ENCODE measurements at places on chromosomes 3 and 15.

DNA sequence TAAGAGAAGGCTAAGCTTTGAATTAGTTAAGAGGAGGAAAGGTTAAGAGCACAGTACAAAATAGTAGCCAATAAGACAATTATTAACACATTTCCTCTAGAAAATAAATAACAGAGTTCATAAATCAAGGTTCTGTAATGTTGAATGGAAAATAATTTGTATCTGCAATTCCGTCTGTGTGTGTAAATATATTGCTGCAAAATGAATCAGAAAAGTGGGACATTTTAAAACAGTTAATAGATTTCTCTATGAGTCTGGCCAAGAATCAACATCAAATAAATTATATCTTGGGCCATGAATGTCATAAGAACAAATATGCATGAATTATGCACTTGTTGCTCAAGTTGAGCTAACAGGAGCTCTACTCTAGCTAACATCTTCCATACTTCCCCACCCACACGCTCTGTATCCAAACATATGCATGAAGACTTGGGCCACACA lies 14.2 kb upstream of the SUCNR1 start:
- DNase-seq = no peak

DNA sequence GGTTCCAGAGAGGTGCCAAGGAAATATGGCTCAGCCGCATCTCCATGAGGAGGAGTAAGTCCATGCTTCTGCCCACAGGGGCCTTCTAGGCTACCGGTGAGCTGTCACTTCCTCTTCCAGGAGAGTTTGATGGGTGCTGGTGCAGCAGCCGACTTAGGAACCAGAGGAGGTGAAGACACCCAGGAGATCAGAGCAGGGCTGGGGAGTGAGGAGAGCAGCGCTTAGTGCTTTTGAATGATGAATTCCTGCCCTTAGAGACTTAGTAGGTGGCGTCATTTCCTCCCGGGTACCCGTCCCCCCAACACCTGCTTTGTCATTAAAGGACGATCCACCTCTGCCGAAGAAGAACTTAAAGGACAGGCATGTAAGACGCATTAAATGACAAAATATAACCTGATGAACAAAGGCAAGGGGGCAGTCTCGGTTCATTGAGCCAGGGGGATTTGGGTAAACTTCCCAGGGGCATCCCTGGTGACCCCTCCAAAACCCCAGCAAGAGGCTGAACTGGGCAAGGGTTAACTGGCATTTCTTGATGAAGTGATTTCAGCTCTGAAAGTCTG lies 67.6 kb downstream of the HES1 start:
- DNase-seq = no peak

GRCh38 chr15:73212424-73212823 lies 156.3 kb downstream of the HCN4 start:
- no peak for DNase-seq

DNA sequence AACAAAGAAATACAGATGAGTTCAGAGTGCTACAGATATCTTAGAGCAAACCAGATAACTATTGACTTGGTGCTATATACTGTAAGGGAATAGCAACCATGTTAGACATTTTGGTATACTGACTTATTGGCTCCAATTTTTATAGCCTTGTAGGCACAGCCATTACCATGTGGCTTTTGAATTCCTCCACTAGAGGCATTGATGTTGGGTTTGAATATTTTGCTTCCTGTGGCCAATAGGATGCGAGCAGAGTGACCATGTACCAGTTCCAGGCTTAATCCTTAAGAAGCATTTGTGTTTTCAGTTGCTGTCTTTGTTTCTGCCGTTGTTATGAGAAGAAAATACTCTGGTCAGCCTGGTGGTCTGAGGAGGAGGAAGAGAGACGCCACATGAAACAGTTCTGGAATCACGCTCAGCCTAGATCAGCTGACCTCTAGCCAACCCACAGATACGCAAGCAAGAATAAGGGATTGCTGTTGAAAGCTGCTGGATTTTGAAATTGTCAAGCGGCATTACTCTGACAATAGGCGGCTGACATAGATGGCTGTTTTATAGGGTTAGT lies 109.4 kb upstream of the TNIK start:
- DNase-seq = no peak

- peak; percentile 83 for DNase-seq
These were observed 2.2 kb downstream of the FAH start for GRCh38 chr15:80155001-80155377.

- DNase-seq = no peak
These were observed 64.2 kb upstream of the CFAP161 start for GRCh38 chr15:81069909-81070308.

DNA sequence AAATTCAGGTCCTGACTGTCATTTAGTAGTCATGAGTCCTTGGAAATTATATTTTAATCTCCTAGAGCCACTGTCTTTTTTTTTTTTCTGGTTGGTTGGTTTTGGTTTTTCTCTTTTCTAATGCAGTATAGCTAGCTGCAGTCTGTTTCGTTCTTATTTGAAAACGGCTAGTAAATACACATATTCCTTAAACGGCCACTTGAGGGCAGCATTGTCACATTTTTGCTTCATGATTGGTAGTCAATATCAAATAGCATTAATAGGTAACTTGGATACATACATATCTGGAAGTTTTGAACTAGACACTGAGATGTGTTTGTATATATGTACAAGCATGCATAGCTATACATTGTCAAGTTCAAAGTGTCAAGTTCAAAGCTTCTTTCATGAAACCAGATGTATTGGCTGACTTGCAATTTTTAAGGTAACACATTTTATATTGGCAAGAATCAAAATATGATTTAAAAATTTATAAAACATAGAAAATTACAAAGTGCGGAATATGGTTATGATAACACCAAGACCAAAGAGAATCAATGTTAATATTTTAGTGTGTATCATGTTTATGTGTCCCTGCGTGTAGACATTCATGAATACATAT lies 22.5 kb downstream of the GABRA5 start:
- peak; percentile 86 for DNase-seq

- DNase-seq = no peak
These were observed 590 bp downstream of the ACKR4 start for GRCh38 chr3:132597660-132598059.

- DNase-seq = no peak
These were observed 226.5 kb upstream of the GPR149 start for GRCh38 chr3:154656486-154656885.

GRCh38 chr15:96553451-96553850 lies 223.0 kb downstream of the NR2F2 start:
- no peak for DNase-seq

GRCh38 chr3:13399603-13400002 lies 20.5 kb downstream of the NUP210 start:
- no peak for DNase-seq

DNA sequence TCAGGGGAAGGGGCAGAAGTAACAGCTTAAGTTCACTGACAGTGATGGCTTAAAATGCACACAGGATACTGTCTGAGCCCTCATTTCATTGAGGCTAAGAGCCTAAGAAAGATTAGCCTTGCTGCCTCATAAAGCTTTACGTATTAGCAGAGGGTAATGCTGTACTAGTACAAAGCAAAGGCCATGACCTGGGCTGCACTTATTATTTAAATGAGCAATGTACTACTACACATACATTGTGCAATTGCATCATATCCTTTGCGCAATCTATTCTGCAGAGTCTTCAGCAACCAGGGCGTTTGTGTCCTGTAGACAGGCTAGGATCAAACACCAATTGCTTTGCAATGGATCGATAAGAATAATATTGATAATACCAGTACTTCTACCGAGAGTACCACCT lies 221.8 kb downstream of the TPRG1 start:
- no peak for DNase-seq

DNA sequence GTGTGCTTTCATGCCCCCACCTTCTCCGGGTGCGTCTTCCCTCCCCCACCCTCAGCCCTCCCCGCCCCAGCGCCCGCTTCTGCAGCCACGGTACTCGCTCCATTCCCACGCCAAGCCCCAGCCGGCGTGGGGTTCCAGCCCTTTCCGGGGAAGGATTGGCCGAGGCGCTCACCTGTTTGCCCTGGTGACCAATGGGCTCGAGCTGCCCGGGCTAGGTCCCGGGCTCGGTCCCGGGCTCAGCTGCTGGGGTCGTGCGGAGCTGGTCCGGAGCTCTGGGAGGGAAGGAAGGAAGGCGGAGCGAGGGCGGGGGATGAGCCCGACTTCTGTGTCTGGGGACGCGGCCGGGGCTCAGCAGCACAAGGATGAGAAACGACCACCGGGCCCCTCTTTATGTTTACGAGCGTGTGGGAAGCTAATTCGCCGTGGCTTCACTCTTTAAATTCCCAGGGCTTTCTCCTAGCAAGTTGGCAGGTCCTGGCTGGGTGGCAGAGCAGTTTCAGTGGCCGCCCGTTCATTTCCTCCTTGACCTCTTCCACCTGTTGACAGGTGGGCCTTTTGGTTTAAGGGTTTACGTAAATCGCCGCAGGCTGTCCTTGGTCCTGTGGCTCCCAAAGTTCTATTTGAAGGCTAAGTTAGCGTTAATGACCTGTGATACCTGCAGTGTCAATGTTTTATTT lies at the start of gene IGSF10:
Gene IGSF10 (minus strand): TSS at position 288 of the 677 bp plus-strand sequence. CDS start 2,352 bp downstream, outside the sequence.
- DNase-seq = no peak

GRCh38 chr3:98594628-98595324 lies 1.4 kb upstream of the CPOX start:
- peak; percentile 29 for DNase-seq

GRCh38 chr15:38538328-38539007 lies 26.1 kb downstream of the RASGRP1 start:
- DNase-seq = no peak

- no peak for DNase-seq
These were observed 60.2 kb downstream of the FILIP1L start for GRCh38 chr3:100053951-100054620.

GRCh38 chr15:73684581-73685455 lies 635 bp downstream of the CD276 start:
- no peak for DNase-seq

DNA sequence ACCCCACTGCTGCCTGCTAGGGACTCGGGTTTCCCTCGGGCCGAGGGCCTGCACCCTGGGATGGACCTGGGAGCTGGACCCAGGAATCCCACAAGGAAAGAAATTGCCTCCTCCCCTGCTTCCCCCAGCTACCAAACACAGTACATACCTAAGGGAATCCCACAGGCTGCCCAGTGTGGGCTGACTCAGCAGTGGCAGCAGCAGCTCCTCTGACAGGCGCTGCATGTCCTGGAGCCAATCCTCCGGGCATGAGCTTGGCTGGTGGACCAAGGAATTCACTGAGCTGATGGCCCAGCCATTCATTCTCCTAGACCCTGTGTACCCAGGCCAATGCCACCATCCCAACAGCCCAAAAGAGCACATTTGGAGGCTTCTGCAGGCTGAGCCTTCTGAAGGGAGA lies 9.5 kb upstream of the LTK start:
- no peak for DNase-seq

- peak; percentile 79 for DNase-seq
These were observed 90.6 kb upstream of the PROK2 start for GRCh38 chr3:71875461-71875947.

GRCh38 chr3:46926039-46926438 lies 48.5 kb downstream of the PTH1R start:
- DNase-seq = no peak

DNA sequence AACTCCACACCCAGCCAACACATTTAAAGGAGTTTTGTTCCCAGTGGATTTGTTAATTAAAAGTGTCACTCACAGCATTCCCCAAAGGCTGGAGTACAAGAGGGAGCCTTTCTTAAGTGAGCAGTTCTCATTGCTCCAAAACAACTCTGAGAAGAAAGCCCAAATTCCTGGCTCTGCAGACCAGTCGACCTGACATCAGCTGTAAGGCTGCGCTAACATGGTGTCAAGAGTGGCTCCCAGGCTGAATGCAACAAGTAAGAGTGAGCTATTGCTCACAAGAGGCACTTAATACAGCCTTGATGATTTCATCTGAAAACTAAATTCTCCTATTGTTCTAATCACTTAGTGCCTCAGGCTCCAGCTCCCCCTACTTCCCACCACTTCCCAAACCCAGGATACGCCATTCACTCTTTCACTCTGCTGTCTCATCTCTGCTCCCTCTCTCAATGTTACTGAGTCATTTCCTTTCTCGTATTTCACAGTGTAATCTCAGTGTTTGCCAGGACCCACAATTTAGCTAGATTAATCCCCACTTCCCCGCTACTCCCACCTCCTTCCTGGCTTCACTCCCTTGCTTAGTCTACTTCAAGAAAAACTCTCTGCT lies 81.8 kb downstream of the WWTR1 start:
- no peak for DNase-seq

DNA sequence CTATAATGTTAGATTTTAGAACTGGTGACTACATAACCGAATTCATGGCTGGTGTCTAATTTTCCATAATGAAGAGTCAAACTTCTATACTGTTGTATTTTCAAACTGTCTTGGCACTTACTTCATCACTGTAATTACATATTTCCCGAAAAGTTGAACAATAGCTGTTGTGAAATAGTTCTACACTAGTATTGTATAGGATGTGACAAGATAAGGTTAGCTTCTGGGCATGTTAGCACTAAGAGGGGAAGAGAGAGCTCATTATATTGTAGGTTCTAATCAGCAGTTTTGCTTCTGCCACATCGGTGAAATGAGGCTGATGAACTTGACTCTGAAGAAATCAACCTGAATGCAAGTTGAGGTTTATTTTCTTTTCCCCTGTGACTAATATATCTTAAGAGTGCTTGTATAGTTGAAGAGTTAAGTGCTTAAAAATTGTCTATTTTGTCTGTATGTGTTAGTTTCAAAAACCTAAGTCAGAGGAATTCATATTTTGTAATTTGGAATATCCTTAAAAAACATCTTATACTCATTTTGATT lies 8.9 kb downstream of the GYG1 start:
- no peak for DNase-seq

DNA sequence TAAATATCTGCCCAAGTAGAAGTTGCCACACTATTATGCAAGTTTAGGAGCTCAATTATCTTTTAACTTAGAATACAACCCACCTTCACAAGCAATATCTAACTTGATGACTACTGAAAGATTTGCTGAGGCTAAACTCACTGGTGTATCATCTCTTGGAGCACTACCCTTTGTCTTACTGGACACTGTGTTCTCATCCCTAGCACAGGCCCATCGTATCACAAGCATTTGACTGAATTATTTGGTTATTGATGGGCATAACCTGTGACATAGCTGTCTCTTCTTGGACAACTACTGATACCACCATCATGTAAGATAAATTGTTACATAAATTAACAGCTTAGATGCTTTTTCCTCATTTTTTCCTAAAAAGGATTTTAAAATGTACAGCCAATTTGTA lies 216.2 kb upstream of the THBS1 start:
- DNase-seq = no peak

DNA sequence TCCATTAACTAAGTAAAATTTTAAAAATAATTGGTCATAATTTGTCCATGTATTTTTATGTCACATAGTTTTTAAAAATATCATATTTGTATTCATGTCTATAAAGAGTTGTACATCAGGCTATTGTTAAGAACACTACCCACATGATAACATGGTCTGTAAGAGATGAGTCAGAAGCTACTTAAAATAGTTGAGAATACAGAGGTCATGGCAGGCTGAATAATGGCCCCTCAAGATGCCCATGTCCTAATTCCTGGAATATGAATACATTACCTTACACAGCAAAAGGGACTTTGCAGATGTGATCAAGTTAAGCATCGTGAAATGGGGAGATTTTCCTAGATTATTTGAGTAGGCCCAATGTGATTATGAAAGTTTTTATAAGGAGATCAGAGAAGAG lies 782.9 kb upstream of the GOLIM4 start:
- DNase-seq = no peak

Measured in erythroblast (primary cell).